ENCODE measurements at places on chromosomes 6 and 20. TPM values are rescaled to one million over a fixed set of nuclear protein-coding genes. Genes with fewer than 3 reads are reported as not detected.

DNA sequence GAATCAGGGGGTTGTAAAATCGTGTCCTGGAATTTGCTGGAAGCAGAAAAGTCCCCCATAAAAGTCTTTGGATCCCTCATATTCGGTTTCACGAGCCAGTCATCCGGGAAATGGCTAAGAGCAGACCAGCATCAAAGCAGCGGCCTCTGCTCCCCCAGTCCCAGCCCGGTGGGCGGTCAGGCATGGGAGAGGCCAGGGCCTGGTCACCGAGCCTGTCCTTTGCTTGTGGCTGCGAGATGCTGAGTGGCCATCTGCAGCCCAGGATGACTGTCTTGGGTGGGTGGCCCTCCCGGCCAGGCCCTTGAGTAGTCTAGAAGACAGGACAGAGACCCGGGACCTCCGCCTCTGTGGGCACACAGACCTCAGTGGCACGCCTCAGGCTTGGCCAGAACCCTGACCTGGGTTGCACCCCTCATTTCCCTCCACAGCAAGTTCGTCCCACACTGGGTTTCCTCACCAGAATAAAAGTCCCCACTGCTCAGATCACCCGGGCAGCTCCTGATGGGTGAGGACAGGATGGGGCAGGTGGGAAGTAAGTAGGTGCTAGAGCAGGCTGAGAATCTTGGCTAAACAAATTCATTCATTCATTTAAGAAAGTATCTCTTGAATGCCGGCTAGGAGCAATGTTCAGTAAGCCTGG is 172.1 kb downstream of the BMP7 start:
- no peak for DNase-seq

- peak; percentile 32 for DNase-seq
Measured at GRCh38 chr20:56400001-56400640, 7.7 kb downstream of the CSTF1 start.

DNA sequence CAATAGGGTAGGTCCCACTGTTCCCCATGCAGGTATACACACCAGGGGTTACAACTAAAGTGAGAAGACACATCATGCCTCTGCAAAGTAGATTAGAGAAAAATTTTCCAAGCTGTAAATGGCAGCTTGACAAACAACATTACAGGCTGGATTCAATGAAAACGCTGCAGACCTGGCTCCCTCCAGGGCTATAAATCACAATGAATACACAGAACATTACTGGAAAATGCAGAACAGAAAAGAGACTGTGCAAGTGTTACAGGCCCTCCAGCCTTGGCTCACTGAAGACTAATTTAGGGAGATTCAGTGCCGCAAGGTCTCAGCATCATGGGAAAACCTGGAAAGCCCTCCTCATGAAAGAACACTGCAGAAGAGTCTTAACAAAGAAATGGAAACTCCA is 207.8 kb downstream of the KHDC1L start:
- DNase-seq, result no peak

- DNase-seq, result peak; percentile 43
Measured at GRCh38 chr6:125245523-125246264, 56.1 kb downstream of the HDDC2 start.

- DNase-seq, result no peak
Measured at GRCh38 chr6:167651318-167652041, 175.2 kb upstream of the AFDN start.

GRCh38 chr6:83303426-83303825 is 110.3 kb downstream of the RWDD2A start:
- no peak for DNase-seq

DNA sequence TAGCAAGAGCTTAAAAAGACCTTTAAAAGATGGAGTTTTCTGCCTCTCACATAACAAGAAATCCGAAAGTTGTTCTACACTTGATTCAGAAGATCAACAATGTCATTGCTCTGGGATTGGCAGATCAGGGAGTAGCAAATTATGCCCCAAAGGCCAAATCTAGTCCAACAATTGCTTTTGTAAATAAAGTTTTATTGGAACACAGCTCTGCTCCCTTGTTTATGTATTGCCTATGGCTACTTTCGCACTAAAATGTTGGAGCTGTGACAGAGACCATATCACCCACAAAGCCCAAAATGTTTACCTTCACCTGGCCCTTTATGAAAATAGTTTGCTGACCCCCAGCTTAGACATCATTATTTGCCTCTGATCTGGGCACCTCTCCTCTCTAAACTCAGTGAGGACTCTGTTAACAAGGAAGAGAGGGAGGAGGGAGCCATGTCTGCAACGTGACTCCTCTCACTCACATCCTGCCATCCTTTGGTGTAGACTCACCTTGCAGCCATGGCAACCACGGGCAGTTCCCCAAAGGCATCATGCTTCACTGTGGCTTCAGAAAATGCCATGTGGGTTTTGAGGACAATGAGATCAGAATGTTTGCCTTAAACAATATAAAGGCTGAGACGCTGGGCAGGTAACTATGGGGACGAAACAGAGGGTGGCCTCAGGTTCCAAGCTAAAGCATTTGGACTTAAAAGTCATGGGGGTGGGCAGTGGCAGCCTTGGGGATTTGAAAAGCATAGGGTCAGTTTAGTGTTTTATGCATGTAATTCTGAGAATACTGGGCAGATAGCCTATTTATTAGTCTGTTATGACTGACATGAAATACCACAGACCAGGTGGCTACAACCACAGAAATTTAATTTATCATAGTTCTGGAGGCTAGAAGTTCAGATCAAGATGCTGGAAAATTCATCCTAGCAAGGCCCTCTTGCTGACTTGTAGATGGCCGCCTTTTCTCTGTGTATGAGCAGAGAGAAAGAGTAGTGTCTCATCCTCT is 149.7 kb upstream of the TNFAIP3 start:
- DNase-seq, result no peak

- DNase-seq, result no peak
Measured at GRCh38 chr6:136961848-136962247, 39.7 kb downstream of the SLC35D3 start.

DNA sequence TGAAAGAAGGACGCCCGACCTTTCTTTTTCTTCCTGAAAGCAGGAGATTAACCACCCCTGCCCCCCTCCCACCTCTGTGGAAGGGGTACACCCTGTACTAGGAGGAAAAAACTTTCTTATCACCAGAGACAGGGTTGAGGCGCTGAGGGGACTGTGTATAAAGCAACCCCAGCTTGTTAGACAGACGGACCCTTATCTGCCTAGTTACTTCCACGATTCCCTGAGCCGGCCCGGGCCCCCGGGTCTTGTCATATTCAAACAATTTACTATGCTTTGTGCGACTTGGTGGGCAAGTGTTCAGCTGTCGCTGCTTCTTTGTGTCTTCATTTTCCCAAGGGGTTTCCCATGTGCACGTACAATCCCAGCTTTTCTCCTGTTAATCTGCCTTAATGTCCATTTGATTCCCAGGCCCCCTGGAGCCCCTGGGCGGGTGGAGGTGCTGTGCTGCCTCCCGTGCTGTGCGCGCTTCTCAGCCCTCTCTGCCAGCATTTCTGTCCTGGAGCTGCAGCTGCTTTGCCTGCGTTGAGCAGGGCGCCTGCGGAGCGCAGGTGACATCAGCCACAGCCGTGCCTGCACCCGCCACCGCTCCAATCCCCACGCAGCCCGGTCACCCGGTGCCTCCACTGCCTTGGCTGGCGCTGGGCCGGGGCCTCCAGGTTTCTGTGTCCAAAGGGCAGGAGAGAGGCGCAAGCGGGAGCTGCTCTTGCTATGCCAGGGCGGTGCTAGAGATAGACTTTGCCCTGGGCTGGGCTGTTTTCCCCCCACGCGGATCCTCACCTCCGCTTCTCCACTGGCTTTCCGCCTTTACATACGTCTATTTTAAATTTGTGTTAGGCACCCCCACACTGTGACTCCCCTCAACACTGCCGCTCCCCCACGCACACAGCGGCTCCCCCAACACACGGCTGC is 96.2 kb downstream of the TTLL2 start:
- DNase-seq, result no peak

Gene DACT2
- total RNA-seq, result 4.9 TPM

Gene LY86
- total RNA-seq, result 0.16 TPM

Gene AIF1
- 5.4 TPM for total RNA-seq

Gene LCA5
- 3.6 TPM for total RNA-seq

Gene C20orf141
- total RNA-seq, result not detected

Gene RCAN2
- total RNA-seq, result 3.9 TPM
